ENCODE measurements at places on chromosomes 7 and 10. TPM values are rescaled to one million over a fixed set of nuclear protein-coding genes. Genes with fewer than 3 reads are reported as not detected.

DNA sequence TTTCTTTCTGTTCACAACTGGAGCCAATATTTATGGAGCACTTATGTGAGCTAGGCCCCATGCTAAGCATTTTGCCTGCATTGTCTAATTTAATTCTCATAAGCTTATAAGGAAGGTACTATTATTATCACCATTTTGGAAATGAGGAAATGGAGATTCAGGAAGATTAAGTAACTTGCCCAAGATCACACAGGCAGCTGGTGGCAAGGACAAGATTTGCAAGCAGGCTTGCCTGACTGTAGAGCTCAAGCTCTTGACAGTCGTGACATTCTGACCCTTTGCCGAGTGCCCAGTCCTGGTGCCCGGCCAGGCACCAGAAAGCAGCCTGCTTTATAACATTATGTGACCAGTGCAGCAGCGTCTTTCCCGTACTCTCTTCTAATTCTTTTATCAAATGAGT is 38.2 kb downstream of the WNT2 start:
- DNase-seq, result no peak

DNA sequence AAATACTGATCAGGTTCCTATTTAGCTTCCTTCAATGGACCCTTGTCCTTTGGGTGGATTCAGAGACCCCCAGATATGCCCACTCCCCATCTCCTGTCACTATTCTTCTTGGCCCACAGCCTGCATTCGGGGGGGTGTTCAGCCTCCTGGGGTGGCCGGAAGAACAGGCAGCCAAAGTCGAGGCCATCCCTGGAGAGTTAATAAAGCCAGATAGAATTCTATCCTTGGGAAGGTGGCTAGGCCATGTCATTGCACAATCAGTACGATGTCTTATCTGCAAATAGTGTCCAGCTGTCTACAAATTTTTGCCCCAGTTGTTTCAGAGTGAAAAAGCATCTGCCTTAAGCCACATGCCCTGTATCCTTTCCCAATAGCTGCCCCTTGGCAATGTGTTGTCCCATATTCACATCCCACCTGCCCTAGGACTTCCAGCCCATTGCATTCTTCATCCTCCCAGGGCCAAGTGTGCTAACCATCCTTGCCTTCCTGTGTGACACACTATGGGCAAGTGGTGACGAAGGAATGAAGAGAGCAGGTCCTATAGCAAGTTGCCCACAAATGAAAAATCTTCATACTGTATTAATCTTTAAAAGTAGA is 9.9 kb upstream of the FAM107B start:
- DNase-seq, result no peak

- no peak for DNase-seq
These were observed 88.2 kb upstream of the CXCL12 start for GRCh38 chr10:44473146-44473545.

DNA sequence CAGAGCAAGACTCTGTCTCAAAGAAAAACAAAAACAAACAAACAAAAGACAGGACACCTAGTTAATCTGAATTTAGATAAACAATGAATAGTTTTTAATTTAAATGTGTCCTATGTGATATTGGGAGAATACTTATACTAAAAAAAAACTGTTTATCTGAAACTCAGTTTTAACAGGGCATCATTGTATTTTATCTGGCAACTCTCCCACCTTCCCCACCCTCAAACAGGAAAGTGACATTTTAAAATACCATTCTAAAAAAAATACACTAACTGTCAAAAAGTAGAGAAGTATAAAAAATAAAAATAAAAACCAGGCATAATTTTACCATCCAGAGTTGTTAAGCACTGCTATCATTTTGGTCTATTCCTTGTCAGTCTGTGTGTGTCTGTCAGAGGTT is 119.0 kb downstream of the RTKN2 start:
- DNase-seq, result no peak

DNA sequence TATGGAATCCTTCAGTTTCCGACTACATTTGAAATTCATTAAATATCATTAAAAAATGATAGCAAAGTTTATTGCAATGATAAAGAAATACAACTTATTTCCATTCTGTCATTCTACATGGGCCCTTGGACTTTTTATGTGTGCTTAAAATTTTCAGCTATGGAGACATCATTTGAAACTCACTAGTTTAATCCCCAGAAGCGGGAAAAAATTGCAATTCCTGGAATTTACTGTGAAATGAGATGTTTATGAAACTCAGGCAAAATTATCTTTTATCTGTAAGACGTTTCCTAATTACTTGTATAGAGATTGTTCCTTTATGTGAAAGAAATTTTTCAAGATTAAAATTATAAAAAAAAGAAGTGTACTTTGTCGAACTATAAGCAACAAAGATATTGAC is 213.4 kb downstream of the PARD3 start:
- DNase-seq, result no peak

- peak; percentile 44 for DNase-seq
These were observed 861 bp upstream of the USP6NL start for GRCh38 chr10:11612021-11613001.

DNA sequence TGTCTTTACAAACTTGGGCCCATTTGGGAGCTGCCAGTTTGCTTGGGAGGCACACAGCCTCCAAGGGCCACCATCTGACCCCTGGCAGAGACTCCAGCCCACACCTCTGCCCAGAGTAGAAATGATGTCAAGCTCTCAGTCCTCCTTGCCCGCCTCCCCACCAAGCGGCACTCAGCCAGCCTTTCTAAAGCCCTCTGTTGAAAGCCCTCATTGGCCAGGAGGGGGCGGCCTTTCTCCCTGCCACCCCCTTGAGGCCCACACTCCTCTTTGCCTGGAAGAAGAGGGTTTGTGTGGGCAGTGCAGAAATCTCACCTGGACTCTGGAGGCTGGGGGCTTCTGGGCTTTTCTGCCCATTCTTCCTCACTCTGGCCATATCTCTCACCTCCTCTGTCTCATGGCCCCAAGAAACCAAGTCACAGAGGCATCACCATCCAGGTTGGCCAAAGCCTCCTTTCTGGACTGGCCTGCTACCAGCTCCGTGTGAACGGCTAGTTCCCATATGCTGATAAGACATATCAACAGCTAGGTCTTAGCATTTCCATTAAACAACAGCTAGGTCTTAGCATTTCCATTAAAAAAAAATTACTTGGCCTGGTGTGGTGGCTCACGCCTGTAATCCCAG is 36.1 kb downstream of the UBTD1 start:
- peak; percentile 17 for DNase-seq

DNA sequence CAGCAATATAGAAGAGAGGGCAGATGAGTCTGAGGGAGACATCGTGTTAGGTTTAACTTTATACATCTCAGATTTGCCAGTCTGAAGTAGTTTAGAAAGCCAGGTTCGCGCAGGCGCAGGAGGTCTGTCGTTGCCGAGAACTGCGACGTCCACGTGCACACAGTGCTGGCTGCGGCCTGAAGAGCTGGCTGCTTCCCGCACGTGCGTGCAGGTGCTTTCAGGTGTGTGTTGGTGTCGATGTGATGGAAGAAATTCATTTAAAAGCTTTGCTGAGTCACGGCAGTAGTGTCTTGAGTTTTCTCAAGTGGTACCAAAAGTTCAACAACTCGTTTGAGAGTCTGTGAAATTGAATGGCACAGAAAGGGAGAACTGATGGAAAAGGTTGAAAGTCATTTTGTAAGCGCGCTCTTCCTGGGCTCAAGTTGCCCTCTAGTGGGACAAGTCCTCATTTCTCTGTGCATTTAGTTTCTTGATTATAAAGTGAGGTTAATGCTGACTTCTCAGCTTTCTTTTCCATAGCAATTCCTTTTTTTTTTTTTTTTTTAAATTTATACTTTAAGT is 18.6 kb downstream of the WDR37 start:
- DNase-seq, result no peak

DNA sequence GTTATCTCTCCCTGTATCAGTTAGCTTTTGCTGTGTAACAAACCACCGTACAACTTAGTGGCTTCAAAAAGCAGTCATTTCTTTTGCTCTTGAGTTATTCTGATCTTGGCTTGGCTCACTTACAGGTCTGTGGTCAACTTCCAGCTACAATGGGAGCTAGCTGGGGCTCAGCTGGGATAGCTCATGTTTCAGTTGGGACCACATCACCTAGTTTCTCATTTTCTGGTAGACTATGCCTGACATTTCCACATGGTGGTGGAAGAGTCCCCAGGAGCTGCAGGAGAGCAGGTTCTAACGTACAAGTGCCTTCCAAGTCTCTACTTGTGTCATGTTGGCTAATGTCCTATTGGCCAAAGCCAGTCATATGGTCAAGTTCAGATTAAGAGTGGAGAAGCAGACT is 25.8 kb upstream of the PIP4K2A start:
- DNase-seq, result no peak

DNA sequence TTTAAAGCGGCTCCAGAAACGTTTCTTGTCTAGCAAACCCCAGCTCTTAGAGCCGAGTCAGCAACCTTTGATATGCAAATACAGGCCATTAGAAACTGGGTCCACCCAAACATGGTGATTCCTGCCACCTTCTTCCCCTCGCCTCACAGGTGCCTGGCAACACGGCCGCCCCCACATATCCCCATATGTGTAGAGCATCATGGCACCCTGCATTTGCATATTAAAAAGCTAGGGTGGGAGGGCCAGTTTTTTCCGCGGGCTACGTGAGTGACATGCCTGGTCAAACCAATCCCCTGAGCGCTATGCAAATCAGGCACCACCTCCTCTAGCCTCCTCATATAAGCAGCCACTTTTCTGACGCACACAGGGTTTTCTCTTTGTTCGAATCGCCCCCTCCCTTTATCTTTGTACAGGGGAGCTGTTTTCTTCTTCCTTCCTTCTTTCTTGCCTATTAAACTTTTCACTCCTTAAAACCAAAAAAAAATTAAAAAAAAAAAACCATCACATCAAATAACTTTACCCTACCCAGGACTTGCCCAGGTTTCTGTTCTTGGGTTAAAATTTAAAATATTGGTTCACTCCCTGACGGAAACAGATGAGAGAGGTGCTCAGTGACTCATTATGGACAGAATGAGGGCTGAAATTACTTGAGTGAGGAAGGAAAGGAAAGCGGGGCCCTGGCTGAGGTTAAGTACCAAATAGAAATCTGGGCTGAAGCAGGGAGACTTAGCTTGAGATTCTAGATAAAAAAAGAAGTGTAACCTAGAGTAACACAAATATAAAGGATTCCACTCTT is 59.8 kb downstream of the COA1 start:
- DNase-seq, result peak; percentile 28

- DNase-seq, result no peak
These were observed 19.7 kb downstream of the MET start for GRCh38 chr7:116691664-116692063.

DNA sequence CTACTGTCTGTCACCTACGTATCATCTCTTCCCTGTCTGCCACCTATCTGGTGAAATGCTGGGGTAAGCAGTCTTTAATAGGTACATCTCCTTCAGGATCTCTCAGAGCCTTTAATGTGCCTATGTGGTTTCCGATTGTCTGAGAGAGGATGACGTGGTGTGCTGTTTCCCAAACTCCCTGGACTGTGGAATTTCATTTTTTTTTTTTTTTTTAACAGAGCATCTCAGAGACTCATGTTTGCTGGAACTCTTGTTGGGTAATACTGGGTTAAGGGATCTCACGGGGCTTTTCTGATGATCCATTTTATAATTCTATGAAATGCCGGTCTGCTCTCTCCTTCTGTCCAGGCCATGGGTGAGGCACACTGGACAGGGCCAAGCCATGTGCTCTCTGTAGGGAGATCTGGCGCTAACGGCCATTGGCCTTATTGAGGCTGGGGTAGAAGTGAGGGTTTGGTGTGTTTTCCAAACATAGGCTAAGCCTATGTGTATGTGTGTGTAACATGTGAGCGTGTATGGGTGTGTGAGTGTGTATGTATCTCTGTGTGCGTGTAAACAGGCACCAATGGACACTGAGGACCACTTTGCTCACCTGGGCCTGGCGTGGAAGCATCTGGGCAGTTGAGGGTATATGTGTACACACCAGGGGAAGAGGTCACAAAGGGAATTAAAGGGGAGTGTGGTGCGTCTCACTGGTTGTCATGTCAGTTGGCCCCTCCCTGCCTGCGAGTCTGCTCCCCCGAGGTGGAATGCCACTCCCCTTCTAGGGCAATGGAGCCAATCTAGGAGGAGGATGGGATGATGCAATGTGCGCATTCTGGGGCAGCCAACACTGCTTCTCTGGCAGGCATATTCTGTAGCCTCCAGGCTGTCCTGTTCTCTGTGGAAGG is 7.8 kb downstream of the ADRA2A start:
- no peak for DNase-seq

DNA sequence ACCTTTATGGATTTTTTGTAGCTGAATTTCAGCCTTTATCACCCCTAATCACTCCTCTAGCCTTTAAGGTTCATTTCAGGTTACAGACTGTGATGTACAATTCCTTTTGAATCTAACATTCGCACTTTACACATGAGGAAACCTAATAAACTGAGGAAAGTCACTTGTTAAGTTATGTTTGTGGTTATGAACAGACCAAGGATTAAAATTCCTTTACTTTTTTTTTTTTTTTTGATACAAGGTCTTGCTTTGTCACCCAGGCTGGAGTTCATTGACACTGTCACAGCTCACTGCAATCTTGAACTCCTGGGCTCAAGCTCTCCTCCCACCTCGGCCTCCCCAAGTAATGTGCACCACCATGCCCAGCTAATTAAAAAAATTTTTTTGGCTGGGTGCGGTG is 3.6 kb downstream of the MCU start:
- no peak for DNase-seq

DNA sequence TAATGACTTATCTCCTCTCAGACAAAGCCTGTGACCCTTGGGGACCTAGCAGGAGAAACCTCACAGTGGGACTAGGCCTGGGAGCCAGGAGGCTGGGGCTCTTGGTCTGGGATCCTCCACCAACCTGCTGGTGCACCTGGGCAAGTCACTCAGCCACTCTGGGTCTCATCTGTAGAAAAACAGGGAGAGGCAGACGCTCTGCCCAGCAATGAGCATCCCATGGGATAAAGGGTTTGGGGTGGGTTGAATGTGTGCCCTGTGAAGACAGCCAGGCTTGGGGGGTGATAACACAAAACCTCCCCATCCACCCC is 81.6 kb downstream of the ZMIZ1 start:
- DNase-seq, result no peak

DNA sequence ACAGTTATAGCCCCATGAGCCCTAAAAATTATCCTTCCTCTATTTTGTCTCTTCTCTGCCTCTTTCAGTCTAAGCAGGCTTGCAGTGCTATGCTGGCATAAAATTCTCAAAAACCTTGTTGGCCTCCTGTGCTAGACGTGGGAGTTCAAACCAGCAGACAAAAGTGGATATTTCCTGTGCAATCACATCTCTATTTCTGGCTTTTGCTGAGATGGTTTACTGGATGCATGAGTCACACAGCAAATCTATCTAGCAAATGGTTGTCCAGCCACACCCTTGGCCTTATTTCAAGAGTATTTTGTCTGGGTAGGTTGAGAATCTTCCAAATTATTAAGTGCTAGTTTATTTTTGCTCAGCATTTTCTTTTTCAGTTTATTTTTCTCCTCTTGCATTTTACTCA is 370.8 kb downstream of the CDC14C start:
- no peak for DNase-seq

GRCh38 chr10:97425964-97426775 is at the start of gene PGAM1:
Gene PGAM1, plus strand, starts transcription at chr10:97426191. Its CDS starts 117 bp downstream, at chr10:97426308.
- peak; percentile 96 for DNase-seq

- no peak for DNase-seq
These were observed 20.3 kb downstream of the DRGX start for GRCh38 chr10:49375611-49376010.

Gene ACBD7
- 0.79 TPM for polyA plus RNA-seq

Gene VSIR
- polyA plus RNA-seq, result 49.6 TPM

Gene HMX2
- not detected for polyA plus RNA-seq

Gene FAM25A
- polyA plus RNA-seq, result not detected

Gene ZP3
- polyA plus RNA-seq, result 1.4 TPM

Gene ZNF804B
- polyA plus RNA-seq, result 0.03 TPM

Gene TSPAN12
- 26.8 TPM for polyA plus RNA-seq
